WTC11 (cell line): ENCODE measurements at places on chromosomes 5 and 9.
A peak's percentile ranks its signal among the peaks of the same experiment; 100 is the strongest.

GRCh38 chr5:148471379-148471778 lies 87.6 kb downstream of the FBXO38 start:
- no peak for DNase-seq

DNA sequence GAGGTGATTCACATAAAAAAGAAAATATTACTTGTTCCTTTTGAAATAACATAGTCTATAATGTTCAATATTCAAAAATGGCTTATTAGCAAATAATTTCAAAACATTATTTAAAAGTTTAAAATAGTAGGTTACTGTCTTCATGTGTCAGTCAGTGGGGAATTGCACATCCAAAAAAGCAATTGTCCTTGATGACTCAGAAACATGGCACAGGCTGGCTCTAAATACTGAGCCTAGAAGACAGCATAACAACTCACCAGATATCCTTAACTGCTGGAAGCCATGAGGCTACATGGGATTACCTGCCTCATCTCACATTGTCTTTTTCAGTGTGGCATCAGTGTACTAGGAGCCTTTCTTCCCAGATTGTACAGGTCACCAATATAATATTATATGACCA lies 439.5 kb upstream of the RGMB start:
- no peak for DNase-seq

GRCh38 chr5:59340637-59341036 lies 552.9 kb downstream of the PDE4D start:
- no peak for DNase-seq

- no peak for DNase-seq
Observed at GRCh38 chr5:2522372-2522771, 229.1 kb downstream of the IRX2 start.

GRCh38 chr5:143217065-143217803 lies 186.3 kb downstream of the NR3C1 start:
- no peak for DNase-seq

DNA sequence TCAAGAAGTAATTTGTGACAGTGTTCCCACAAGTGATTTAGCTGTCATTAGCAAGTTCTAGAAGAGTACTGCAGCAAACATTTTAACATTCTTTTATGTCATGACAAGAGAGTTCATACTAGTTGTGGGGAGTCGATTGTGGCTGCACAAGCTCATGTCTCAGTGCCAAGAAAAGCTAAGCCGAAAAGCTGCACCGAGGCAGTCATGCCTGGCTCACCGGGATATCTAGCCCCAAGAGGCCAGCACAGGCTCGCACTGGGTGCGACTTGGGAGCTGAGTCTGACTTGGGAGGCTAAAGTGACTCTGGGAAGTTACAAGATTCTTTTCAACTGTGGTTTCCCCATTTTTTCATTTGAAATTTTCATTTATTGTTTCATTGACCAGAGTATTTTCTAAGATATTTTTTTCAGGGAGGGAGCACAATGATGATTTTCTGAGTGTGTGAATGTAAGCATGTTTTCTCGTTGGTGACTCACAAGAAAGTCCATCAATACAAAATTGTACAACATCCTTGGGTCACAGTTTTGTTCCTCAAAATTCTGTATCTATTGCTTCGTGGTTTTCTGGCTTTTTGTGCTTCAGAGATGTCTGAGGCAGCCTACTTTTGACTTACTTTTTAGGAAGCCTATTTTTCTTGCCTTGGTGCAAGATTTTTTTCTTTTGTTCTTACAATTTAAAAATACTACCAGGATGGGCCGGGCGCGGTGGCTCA lies 18.7 kb downstream of the CAST start:
- no peak for DNase-seq

GRCh38 chr5:132491368-132492364 lies 1.1 kb upstream of the IRF1 start:
- DNase-seq, result peak; percentile 30
